Lower lobe of right lung (tissue), 2 donors: ENCODE measurements at places on chromosomes 7 and 10.
A peak's percentile ranks its signal among the peaks of the same experiment; 100 is the strongest.

- DNase-seq: peak; percentile 55
These were observed 38.1 kb downstream of the TMEM130 start for GRCh38 chr7:98831641-98832221.

DNA sequence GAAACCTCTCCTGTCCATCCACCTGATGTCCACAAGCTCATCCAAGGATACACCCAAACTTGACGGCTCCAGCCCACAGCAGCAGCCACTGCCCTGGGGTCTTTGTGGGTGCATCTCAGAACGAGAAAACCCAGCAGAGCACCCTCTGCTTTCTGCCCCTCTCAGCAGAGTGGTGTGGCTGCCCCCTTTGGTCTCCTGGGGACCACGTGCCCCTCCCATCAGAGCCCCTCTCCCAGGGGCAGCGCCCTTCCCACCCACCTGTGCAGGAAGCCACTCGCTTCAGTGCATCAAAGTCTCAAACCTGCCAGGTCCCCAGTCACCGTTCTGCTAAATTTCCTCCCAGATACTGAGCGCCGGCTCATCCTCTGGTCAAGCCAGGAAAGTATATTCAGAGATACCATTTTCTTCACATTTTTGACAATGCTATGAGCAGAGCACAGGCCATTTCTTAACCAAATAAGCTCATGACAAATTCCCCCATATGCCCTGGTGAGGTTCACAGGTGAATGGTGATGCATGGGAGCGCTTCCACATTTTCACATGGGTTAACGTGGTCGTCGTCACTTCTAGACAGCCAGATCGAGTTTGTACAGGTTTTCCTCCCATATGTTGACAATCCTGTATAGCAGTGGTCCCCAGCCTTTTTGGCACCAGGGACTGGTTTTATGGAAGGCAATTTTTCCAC lies 32.4 kb downstream of the CAMK2B start:
- no peak for DNase-seq

DNA sequence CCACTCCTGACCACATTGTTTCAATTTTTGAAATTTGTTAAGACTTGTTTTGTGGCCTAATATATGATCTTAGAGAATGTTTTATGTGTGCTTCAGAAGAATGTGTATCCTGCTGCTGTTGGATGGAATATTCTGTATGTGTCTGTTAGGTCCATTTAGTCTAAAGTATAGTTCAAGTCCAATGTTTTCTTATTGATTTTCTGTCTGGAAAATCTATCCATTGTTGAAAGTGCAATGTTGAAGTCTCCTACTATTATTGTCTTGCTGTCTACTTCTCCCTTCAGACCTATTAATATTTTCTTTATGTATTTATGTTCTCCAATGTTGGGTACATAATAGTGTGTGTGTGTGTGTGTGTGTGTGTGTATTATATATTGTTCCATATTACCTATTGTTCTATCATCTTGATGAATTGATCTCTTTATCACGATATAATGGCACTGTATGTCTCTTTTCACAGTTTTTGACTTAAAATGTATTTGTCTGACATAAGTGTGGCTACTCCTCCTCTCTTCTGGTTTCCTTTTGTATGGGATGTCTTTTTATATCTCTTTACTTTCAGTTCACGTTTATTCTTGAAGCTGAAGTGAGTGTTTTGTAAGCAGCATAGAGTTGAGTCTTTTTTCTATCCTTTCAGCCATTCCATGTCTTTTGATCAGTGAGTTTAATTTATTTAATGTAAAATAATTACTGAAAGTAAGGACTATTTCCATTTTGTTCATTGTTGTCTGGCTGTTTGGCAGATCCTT lies 61.3 kb downstream of the AKR1D1 start:
- no peak for DNase-seq

DNA sequence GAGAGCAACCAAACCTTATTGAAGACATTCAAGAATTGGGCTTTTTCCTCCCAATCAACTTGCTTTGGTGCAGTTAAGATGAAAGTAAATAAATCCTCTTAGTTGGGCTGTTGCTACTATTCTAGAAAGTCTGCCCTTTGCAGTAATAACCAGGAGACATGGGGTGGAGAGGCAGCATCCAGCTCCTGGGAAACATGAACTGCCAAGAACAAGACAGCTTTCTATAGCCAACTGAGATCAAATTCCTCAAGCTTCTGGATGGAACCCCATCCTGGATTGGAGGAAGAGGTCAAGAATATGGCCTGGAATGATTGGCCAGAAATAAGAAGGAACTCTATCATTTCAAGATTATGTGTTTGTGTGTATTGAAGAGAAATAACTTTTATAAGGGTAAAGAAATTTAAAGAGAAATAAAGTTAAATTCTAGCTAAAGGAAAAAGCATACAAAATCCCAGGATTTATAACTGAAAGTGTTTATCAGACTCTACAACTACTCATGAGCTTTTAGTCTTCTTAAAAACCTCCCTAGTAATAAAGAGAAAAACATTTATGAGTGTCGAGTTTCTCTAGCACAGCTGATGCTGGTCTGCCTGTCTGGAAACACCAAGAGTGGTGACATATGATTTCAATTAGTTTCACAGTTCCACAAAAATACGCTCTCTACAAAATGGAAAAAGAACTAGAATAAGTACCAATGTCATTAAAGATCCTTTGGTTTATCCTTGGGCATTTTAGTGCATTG lies 70.1 kb upstream of the COL1A2 start:
- DNase-seq: no peak

DNA sequence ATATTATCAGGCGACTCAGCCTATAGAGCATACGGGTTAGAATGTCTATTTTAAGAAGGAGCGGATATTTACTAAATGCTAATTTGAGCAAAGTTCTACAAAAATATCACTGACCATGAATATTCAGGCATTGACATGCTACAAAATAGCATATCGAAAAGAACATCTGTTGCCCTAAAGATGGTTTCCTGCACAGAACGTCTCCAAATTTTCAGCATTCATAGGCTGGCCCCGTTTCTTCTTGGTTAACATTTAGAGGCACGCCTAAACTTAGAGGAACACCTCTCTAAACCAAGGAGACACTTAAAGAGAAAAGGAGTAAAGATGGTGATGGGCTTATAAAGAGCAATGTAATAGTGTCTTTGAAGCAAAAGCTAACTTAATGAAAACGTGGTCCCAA lies 1.3 kb upstream of the MINPP1 start:
- no peak for DNase-seq

- DNase-seq: no peak
These were observed 55.5 kb upstream of the SYPL1 start for GRCh38 chr7:106167439-106168136.

DNA sequence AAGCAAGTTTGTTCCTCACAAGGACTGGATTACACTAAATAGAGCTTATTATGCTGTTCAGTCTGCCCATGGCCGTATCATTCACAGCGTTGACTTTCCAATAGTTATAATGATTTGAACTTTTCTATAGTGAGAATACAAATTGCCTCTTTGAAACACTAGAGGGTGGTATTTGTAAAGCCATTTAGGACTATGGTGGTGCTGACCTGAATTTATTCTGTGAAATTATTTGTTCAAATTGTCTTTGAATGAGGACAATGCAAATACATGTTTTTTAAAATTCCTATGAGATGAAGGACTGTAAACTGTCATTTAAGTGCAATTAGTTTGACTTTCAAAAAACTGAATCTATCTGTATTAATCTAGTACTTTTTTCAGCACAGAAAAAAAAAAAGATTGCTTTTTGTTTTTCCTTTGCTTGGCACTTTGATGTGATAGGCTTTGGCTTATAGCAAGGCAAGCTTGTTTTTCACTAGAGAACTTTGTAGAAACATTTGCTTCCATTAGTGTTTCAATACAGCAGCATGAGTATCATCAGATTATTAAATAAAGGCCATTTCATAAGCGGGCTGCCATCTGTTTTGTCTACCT lies 122.7 kb upstream of the TMEM229A start:
- no peak for DNase-seq

GRCh38 chr7:18153183-18153748 lies 125.6 kb upstream of the PRPS1L1 start:
- DNase-seq: no peak

- no peak for DNase-seq
These were observed 13.4 kb upstream of the HNRNPH3 start for GRCh38 chr10:68318331-68319059.

DNA sequence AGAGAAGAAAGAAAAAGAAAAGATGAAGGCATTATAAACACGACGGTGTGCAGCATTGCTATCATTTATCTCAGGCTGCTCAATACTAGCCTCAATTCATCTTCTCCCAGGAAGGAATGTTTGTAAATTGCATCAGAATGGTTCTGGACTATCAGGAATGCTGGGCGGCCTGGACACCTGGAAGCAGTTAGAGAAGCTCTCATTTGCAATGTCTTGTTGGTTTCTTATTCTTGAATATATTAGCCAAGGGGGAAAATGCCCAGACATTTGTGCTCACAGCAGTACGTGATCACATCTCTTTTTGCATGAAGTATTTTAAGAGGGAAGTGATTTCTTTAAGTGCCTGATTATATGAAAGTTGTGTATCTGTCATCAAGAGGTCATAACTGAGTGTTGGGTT lies 85.6 kb upstream of the IMMP2L start:
- no peak for DNase-seq

- no peak for DNase-seq
These were observed 42.3 kb downstream of the ARID5B start for GRCh38 chr10:61943674-61944378.

- no peak for DNase-seq
These were observed 412.3 kb upstream of the FOXK1 start for GRCh38 chr7:4269746-4270145.

DNA sequence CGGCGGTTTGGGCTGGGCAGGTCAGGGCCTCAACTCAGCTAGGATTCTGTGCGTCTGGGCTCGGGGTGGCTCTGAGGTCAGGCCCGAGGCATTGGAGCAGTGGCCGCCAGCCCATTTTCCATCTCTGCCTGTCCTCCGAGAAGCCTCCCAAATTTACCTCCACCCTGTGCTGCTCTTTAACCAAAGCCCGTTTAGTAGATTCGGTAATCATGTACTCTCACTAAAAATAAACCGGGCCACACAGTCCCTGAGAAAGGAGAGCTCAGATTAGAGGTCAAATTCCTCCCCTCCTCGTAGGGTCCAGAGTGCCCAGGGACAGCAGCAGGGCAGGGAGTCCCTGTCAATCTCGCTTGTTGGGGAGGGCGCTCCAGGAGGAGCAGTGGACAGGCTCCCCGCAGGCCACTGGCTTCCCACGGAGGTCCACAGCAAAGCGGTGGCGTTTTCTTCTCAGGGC lies 88.7 kb upstream of the CHST15 start:
- no peak for DNase-seq

DNA sequence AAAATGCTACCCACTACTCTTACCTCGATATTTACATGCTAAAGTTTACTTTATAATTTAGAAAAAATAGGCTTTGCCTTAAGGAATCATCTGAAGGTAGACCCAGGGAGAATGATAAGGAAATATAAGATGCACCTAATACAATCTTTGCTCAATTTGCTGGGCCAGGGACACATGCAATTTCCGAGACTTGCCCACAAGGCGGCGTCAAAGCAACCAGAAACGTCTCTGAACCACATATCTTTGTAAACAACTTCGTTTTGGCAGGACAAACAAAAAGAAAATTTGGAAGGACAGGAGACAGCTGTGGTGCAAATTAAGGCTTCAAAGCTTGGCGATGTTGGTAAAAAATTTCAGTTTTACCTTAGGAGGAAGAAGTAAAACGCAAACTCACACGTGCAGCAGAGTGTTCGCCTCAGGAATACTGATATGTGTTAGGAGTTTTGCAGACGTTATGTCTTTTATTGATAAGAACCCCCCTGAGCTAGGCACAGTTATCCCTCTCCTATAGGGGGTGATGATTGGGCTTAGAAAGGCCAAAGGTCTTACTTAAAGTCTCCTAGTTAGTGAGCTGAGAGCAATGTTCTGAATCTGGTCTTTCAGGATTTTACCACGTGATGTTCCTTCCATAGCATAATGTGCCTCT lies 134.3 kb downstream of the PRKCQ start:
- DNase-seq: peak; percentile 57

DNA sequence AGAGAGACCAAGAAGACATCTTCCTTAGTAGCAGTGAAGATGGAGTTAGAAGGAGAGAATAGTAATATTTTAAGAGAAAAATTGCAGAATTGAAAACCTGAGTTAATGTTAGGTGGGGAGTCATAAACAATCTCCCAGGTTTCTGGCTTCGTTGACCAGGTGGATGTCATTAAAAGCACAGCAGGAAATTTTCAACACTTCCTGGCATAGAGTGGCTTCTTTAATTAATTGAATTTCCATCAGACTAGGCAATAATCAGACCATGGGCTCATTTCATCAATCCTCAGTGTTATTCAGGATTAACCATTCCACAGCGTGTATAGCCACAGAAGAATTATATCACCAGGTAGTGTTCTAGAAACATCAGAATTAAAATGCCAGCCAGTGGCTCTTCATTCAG lies 268.2 kb downstream of the CCDC3 start:
- no peak for DNase-seq

DNA sequence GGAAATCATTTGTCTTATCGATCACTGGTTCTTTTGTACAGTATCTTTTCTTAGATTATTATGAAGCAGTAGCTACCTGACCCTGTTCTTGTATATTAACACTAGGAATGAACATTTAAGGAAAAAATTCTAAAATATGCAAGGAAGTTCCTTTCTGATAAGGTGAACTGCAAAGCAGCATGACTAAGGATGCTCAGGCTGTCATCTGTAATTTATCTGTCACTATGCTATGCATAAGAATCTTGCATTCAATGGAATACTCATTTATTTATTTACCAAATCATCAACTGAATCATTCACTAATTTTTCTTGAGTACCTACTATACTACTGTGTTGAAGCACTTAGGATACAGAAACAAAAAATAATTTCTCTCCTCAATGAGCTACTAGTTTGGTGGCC lies 5.8 kb downstream of the GSDME start:
- no peak for DNase-seq

GRCh38 chr10:14074062-14074884 lies 256.5 kb downstream of the FRMD4A start:
- DNase-seq: peak; percentile 83

- no peak for DNase-seq
These were observed 504 bp upstream of the TRRAP start for GRCh38 chr7:98877692-98878364.

DNA sequence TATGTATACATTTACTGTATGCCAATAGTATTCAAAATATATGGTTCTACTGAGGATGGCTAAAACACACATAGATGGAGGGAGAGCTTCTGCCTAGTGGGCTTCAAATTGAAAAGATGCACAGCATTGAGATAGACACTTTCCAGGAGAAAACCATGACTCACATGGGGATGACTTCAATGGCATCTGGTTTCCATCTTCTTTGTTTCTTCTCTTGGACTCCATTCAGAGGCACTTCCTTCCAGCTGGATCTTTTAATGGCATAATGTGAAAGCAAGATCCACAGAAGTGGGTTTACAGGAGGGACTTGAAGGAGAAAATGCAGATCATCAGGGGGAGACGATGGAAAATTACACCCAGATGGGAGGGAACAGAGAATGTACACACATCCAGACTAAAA lies 84.9 kb downstream of the ZNF365 start:
- DNase-seq: no peak

GRCh38 chr7:130364451-130364850 lies 15.8 kb upstream of the CPA1 start:
- no peak for DNase-seq

DNA sequence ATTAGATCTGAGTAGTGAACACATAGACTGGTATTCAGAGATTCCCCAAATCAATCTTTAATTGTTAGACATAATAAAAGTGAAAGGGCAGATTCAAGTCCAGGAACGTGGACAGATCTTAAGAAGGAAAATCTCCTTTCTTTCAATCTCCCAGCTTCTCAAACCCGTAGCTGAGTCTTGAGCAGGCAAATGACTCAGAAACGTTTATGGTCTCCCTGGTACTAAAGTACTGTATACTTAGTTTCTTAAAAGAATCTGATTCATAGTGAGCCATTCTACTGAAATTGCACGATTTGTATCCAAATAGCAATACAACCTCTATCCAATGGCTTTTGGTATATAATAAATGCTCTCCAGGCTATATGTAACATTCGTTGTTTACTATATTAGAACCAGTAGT lies 140.4 kb upstream of the RHEB start:
- DNase-seq: no peak
